ENCODE measurements at places on chromosomes 16 and 17.
A peak's percentile ranks its signal among the peaks of the same experiment; 100 is the strongest.

- no peaks in the 10 kb centered on the region for H3K4me1 ChIP-seq
- no peak overlapping the region for H3K4me3 ChIP-seq
- H3K36me3 ChIP-seq: no peaks in the 10 kb centered on the region
- DNase-seq: no peak
- H3K27me3 ChIP-seq: no peaks in the 10 kb centered on the region
Measured at GRCh38 chr16:20079106-20079505, 5.4 kb upstream of the GPR139 start.

- no peak for DNase-seq
- no peaks in the 10 kb centered on the region for H3K4me1 ChIP-seq
- H3K4me3 ChIP-seq: no peak overlapping the region
Measured at GRCh38 chr16:57175896-57176295, 9.9 kb downstream of the PSME3IP1 start.

DNA sequence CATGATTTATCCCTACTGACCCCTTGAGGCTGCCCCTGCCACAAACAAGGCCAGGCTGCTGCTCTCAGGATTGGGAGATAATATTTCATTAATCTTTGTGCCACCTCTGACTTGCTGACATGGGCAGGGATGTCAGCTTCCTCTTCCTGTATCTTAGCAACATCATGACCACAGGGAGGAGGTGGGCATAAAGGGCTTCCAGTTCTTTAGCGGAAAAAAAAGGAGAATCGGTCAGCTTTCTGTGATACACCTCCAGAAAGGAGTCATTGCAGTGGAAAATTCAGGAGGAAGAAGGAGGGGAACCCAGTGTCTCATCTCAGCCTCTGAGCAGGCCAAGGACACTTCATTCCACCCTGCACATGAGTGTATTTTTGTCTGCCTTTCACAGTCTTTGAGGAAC lies 206.8 kb upstream of the SDK2 start:
- no peaks in the 10 kb centered on the region for H3K36me3 ChIP-seq
- H3K27me3 ChIP-seq: no peaks in the 10 kb centered on the region
- H3K4me3 ChIP-seq: no peak overlapping the region
- no peaks in the 10 kb centered on the region for H3K4me1 ChIP-seq

DNA sequence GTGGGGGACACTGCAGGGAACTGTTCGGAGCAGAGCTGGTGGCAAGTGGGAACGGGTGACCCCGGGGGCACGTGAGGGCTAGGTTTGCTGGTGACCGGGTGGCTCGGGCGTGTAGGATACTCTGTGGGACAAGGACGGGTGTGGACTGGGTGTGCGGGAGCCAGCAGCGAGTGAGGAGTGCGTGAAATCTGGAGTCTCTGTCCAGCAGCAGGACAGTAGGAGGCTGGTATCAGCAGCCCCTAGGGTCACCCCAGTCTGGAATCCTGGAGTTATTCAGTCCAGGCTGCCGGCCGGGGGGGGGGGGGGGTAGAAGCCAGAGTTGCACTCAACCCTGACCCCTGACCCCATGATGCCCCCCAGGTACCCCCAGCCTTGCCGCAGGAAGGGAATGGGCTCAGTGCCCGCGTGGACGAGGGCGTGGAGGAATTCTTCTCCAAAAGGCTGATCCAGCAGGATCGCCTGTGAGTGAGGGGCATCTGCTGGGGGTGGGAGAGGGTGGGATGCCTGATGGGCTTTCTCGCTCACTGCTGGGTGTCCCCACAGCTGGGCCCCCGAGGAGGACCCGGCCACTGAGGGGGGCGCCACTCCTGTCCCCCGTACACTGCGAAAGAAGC lies 6.2 kb downstream of the ACD start:
- H3K4me1 ChIP-seq: peaks cover 10% of the 10 kb centered on the region
- DNase-seq: no peak
- no peak overlapping the region for H3K4me3 ChIP-seq
- peaks cover 60% of the 10 kb centered on the region for H3K36me3 ChIP-seq

- no peaks in the 10 kb centered on the region for H3K27me3 ChIP-seq
- peaks cover 7% of the 10 kb centered on the region for H3K4me1 ChIP-seq
- DNase-seq: no peak
- H3K27ac ChIP-seq: no peak overlapping the region
- peaks cover 14% of the 10 kb centered on the region for H3K36me3 ChIP-seq
- H3K4me3 ChIP-seq: no peak overlapping the region
Measured at GRCh38 chr16:14486520-14487303, 143.3 kb downstream of the PARN start.

GRCh38 chr17:81578038-81578441 lies 25.9 kb upstream of the FAAP100 start:
- DNase-seq: no peak
- H3K27me3 ChIP-seq: no peaks in the 10 kb centered on the region
- H3K36me3 ChIP-seq: peaks cover 61% of the 10 kb centered on the region
- H3K4me1 ChIP-seq: no peaks in the 10 kb centered on the region
- H3K27ac ChIP-seq: no peak overlapping the region
- H3K4me3 ChIP-seq: no peak overlapping the region

DNA sequence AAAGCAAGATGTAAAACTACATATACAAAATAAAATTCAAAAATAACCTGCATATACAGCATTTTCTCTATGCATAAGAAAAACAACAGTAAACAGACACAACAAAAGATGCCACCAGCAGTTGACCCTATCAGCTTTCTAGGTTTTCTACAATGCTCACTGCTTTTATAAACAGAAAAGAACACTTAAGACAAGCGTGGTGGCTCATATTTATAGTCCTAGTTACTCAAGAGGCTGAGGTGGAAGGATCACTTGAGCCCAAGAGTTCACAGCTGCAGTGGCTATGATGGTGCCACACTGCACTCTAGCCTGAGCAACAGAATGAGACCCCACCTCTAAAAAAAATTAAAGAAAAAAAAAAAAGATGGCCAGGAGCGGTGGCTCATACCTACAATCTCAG lies 46.5 kb upstream of the ATP2A3 start:
- no peak overlapping the region for H3K27ac ChIP-seq
- DNase-seq: no peak
- no peak overlapping the region for H3K4me3 ChIP-seq
- H3K27me3 ChIP-seq: no peaks in the 10 kb centered on the region
- no peaks in the 10 kb centered on the region for H3K4me1 ChIP-seq

- H3K27ac ChIP-seq: no peak overlapping the region
- no peak for DNase-seq
- peaks cover 60% of the 10 kb centered on the region for H3K36me3 ChIP-seq
- no peak overlapping the region for H3K4me3 ChIP-seq
- H3K27me3 ChIP-seq: no peaks in the 10 kb centered on the region
- peaks cover 13% of the 10 kb centered on the region for H3K4me1 ChIP-seq
Measured at GRCh38 chr17:40027614-40028012, 12.4 kb downstream of the CSF3 start.

- H3K27me3 ChIP-seq: no peaks in the 10 kb centered on the region
- peaks cover 5% of the 10 kb centered on the region for H3K4me1 ChIP-seq
- no peak overlapping the region for H3K4me3 ChIP-seq
- no peak overlapping the region for H3K27ac ChIP-seq
- no peak for DNase-seq
Measured at GRCh38 chr16:47017636-47018035, 44.2 kb upstream of the DNAJA2 start.

GRCh38 chr17:8397636-8398035 lies at the start of gene RNF222:
RNF222 (minus strand) TSS chr17:8397827; CDS start chr17:8393461, 4,366 bp downstream.
- H3K27me3 ChIP-seq: peaks cover 10% of the 10 kb centered on the region
- no peak within 1 kb of the TSS for H3K27ac ChIP-seq
- H3K36me3 ChIP-seq: no peaks in the 10 kb centered on the region

GRCh38 chr17:42674755-42675347 lies 1.9 kb downstream of the PLEKHH3 start:
- peaks cover 2% of the 10 kb centered on the region for H3K27me3 ChIP-seq
- H3K27ac ChIP-seq: no peak overlapping the region
- peaks cover 76% of the 10 kb centered on the region for H3K4me1 ChIP-seq
- no peak overlapping the region for H3K4me3 ChIP-seq
- no peak for DNase-seq

GRCh38 chr17:77475016-77475976 lies 334.5 kb downstream of the SEC14L1 start:
- H3K4me1 ChIP-seq: peaks cover 100% of the 10 kb centered on the region
- H3K27ac ChIP-seq: peak overlapping the region; percentile 71
- peak overlapping the region; percentile 74 for H3K4me3 ChIP-seq
- peaks cover 41% of the 10 kb centered on the region for H3K36me3 ChIP-seq
- no peaks in the 10 kb centered on the region for H3K27me3 ChIP-seq

DNA sequence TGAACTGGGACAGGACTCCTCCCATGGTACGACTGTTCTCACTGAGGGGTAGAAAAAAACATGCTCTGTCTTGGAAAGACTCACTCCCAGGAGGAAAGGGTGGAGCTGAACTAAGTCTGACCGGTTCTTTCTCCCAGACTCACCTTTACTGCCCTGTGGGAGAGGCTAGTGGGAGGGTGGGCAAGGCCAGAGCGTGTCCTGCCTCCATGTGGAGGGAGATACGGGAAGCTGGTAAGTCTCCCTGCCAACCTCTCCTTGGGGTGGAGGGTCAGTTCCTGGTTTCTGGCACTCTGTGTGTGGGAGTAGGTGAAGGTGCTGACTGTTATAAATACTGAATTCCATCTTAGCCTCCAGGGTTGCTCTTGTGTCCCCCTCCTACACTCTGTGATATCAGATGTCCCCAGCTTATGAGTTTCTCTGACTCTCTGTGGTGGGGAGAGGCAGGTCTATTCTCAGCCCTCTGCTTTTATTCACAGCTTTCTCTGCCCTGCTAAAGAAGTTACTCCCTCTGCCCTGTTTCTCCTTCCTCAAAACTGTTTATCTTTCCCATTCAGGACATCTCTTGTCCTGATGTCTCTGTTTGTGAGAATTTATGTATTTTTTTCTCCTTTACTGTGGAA lies 26.9 kb upstream of the FAM20A start:
- DNase-seq: no peak
- peaks cover 6% of the 10 kb centered on the region for H3K27me3 ChIP-seq
- H3K4me1 ChIP-seq: no peaks in the 10 kb centered on the region
- H3K4me3 ChIP-seq: no peak overlapping the region
- no peak overlapping the region for H3K27ac ChIP-seq
- no peaks in the 10 kb centered on the region for H3K36me3 ChIP-seq

- H3K4me3 ChIP-seq: no peak overlapping the region
- no peak overlapping the region for H3K27ac ChIP-seq
- DNase-seq: no peak
Measured at GRCh38 chr17:14103836-14104235, 34.5 kb downstream of the COX10 start.

- peaks cover 7% of the 10 kb centered on the region for H3K4me1 ChIP-seq
- no peak overlapping the region for H3K27ac ChIP-seq
Measured at GRCh38 chr17:18382441-18383078, 5.0 kb downstream of the EVPLL start.

GRCh38 chr16:84055366-84055765 lies 12.8 kb upstream of the SLC38A8 start:
- H3K27ac ChIP-seq: no peak overlapping the region
- H3K4me1 ChIP-seq: no peaks in the 10 kb centered on the region
- no peak for DNase-seq
- peaks cover 84% of the 10 kb centered on the region for H3K36me3 ChIP-seq
- no peaks in the 10 kb centered on the region for H3K27me3 ChIP-seq

DNA sequence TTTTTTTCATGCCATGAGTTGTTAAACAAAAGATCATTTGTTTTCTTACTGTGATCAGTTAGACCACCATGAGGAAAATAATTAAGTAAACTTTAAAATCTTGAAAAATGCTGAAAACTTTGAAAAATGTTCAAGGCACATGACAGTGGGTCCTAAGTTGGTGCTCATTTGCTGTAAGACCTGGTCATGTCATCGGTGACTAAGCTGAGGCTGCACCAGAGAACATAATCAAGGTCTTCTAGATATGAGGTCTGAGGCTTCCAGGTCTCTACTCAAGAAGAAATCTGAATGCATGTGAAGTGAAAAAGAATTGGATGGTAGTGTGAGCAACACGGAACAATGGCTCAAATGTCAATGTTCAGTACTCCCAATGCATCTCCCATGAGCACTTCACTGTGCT lies 87.6 kb downstream of the CFDP1 start:
- no peak overlapping the region for H3K4me3 ChIP-seq
- H3K27me3 ChIP-seq: no peaks in the 10 kb centered on the region
- H3K4me1 ChIP-seq: no peaks in the 10 kb centered on the region
- no peak for DNase-seq
- no peak overlapping the region for H3K27ac ChIP-seq

- no peaks in the 10 kb centered on the region for H3K4me1 ChIP-seq
- DNase-seq: no peak
- peaks cover 3% of the 10 kb centered on the region for H3K27me3 ChIP-seq
- H3K36me3 ChIP-seq: no peaks in the 10 kb centered on the region
Measured at GRCh38 chr17:27818401-27819105, 18.2 kb upstream of the NOS2 start.

DNA sequence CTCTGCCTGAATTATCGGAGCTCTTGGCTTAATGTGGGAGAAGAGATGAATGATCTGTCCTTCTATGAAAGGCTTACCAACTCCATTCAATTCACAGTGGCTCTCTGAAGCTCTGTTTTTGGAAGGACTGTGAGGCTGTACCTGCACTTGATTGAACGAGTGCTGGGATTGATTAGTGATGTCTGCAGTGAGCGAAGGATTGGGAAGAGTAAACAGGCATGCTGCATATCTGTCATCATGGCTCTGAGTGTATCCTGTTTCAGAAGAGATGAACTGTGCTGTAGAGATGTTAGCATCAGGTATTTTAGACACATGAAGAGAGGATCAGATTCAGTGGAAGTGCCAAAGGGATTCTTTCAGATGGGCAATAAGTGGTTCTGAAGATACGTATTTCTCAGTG lies 564.0 kb downstream of the MAF start:
- H3K27ac ChIP-seq: no peak overlapping the region
- H3K36me3 ChIP-seq: no peaks in the 10 kb centered on the region
- no peak for DNase-seq
- no peaks in the 10 kb centered on the region for H3K27me3 ChIP-seq
- H3K4me3 ChIP-seq: no peak overlapping the region

- H3K27me3 ChIP-seq: no peaks in the 10 kb centered on the region
- H3K4me1 ChIP-seq: no peaks in the 10 kb centered on the region
- H3K27ac ChIP-seq: no peak overlapping the region
- no peaks in the 10 kb centered on the region for H3K36me3 ChIP-seq
Measured at GRCh38 chr17:51947160-51947735, 211.3 kb downstream of the CA10 start.

DNA sequence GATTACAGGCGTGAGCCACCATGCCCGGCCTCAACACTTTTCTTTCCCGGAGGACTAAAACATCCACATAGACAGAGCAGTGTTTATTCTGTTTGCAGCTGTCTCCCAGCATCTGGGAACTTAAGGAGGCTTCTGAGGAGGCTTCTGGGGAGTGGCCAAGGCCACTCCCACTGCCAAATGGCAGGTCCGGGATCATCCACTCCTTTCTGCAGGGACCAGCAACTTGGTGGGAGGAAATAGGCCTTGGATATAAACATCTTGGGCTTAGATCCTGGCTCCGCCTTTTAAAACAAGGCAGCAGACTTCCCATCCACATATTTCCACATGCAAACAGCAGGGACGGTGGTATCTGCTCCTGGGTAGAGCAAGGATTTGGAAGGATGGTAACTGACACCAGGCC lies 14.1 kb upstream of the SPATA32 start:
- no peak overlapping the region for H3K27ac ChIP-seq
- DNase-seq: no peak
- peaks cover 36% of the 10 kb centered on the region for H3K36me3 ChIP-seq
- H3K27me3 ChIP-seq: no peaks in the 10 kb centered on the region
- H3K4me1 ChIP-seq: no peaks in the 10 kb centered on the region

Measured in CD4-positive, CD25-positive, alpha-beta regulatory T cell (primary cell).